Spleen (tissue), 13 donors: ENCODE measurements at places on chromosomes 5 and 9.

DNA sequence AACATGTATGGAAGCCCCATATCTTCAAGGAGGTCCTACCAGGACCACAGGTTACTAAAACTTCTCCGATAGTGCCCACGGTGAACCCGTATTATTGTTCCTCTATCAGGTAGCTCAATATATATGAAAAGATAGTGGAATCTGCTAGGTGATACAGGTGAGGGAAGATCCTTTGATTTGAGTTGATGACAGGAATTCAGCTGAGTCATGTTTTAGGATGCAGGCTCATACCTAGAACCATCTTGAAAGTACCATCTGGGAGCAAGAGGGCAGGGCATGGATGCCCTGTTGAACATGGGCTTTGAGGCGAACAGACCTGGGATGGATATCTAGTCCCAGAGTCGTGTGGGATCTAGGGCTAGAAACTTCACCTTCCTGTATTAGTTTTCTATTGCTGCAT lies 31.8 kb downstream of the UBLCP1 start:
- DNase-seq = no peak

DNA sequence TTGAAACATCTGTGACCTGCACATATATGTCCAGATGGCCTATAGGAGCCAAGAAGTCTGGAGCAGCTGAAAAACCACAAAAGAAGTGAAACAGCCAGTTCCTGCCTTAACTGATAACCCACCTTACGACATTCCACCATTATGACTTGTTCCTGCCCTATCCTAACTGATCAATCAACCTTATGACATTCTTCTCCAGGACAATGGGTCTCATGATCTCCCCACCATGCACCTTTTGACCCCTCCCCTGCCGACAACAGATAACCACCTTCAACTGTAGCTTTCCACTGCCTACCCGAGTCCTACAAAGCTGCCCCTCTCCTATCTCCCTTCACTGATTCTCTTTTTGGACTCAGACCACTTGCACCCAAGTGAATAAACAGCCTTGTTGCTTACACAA lies 233.8 kb downstream of the CCDC171 start:
- no peak for DNase-seq

GRCh38 chr9:79776581-79776980 lies 204.8 kb downstream of the TLE4 start:
- no peak for DNase-seq

DNA sequence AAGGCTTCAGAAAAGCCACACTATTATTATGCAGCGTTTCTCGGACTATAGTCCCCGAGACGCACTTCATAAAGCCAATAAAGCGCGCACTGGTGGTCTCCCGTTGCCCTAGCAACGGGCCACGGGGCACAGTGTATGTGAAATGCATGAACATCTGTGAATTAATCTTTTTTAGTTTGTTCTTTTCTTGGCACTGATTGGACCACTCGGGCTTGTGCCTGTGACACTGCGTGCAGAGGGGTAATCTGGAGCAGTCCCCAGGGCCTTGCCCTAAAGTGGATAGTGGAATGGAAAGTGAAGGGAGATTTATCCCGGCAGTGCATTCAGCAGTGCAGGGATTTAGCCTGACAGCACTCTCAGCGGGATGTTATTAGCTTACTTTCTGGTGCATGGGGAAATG lies 92.1 kb downstream of the TLE4 start:
- DNase-seq = no peak

- no peak for DNase-seq
These were observed 170.4 kb downstream of the HINT1 start for GRCh38 chr5:130994496-130995253.

DNA sequence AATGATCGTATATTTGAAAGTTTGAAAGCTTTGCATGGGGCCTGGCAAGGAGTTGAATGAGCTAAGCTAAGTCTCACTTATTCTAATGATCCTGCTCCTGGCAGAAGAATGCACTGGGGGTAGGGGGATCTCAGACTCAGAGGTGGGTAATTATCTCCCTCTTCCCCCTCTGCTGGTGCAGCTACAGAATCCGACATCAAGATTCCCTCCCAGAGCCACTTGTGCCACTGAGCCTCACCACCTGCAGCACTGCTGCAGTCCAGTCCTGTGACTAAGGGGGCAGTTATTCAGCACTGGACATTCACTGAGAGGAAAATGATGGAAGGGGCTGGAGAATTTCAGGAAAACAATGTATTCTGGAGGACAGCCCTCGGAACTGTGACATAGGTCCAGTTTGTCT lies 205.8 kb downstream of the DEPDC1B start:
- no peak for DNase-seq

GRCh38 chr9:113589407-113589806 lies 125.9 kb downstream of the RGS3 start:
- DNase-seq = peak; percentile 91

DNA sequence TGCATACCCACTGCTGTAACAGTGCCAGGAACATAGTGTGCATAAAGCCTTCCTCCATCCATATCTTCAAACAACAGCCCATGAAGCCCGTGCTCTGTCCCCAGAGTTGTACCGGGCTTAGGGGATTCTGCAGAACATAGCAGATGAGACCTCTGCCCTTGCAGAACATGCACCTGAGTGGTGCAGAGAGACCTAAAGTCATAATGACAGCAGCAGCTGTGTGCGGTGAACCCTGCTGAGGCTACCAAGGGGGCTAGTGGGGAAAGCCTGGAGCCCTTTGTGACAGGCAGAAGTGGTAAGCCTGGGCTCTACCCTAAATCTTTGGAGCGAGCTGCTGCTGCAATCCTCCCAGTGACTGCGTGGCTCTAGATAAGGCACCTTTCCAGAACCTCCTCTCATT lies 32.2 kb upstream of the BRD3 start:
- no peak for DNase-seq
